Choroid plexus epithelial cell (primary cell): ENCODE measurements at places on chromosomes 4 and X.
A peak's percentile ranks its signal among the peaks of the same experiment; 100 is the strongest.

GRCh38 chr4:107740950-107741701 lies 21.1 kb upstream of the PAPSS1 start:
- DNase-seq: peak; percentile 85

- DNase-seq: peak; percentile 63
Observed at GRCh38 chr4:67746797-67747495, 7.2 kb downstream of the GNRHR start.

DNA sequence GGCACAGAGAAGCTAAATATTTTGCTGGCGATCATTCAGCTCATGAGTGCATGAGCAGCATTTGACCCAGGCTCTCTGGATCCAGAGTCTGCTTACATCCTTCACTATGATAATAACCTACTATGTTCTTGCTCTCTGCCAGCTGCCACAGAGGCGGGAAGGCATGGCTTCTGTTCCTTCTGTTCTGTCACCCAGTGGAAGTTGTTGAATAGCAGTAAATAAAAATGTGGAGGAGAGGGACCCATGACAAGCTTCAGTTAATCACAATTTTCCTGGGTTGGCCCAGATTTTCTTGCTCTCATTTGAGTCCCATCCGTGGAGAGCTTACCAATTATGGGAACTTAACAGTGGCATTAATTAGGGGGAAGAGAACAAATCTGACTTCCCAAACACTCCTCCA lies 250.1 kb upstream of the NOCT start:
- no peak for DNase-seq

GRCh38 chrX:84340968-84341367 lies 153.0 kb upstream of the RPS6KA6 start:
- DNase-seq: peak; percentile 42

DNA sequence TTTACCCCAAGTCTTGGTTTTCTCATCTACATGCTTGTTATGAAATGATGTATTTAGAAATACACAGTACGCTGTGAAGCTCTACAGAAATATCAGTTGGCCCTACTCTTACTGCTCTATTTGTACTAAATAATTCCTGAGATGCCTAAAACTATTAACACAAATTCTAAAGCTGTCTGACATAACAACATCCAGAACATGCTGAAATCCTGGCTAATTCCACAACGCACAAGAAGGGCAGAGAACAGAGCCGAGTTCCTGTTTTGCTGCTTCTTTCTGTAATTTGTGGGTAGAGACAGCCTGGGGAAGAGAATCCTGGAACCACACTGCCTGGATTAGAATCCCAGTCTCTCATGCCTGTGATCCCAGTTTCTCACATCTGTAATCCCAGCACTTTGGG lies 59.0 kb downstream of the ZNF827 start:
- peak; percentile 86 for DNase-seq

DNA sequence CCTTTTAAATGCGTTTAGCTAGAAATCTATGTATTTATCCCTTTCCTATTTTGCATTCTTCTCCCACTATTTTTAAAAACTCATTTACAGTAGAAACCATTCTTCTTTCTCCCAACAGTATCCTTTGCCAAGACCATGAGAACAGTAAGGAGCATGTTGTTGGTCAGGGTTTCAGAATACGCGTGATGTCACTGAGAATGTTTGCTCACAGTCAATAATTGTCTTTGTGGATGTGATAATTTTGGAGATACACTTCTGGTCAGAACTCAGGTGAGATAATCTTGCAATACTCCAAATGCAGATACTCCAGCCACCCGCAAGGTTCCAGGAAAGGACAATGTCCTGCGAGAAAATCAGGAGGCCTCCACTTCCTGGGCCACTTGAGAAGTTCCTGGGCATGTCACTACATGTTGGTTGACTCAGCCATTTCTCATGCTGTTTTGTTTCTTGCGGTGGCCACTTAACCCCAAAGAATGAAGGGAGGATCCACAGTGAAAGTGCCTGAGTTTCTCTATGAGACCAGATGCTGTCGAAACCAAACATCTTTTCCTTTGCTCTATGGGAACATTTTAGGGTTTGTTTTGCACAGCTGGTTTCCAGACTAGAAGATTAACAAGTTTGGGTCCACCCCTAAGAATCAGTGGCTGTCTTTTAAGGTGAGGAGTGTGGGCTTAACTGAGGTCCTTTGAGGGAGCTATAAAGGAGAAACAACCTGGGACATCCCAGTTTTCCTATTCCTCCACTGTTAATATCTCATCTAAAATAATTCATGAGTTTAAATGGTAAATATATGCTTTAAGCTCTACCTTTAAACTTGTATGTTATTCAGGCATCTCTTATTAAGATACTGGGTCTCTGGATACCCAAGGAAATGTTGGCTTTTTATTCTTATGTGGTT lies 116.0 kb downstream of the SOWAHB start:
- peak; percentile 97 for DNase-seq

DNA sequence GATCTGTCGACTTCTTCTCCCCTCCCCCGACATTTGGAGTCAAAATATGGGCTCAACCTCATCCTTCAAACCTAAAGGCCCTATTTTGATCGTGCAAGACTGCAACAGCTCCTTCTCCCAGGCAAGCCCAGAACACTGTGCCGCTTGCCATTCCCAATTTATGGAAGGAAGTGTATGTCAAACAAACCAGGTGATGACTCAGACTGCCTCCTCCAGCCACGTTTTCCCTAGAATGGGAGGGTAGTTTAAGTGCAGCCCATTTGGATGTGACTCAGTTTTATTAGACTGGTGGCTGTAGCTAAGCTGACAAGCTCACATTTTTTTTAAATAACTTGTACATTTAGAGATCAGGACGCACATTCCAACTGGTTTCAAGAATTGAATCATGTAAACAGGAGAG lies 570.4 kb upstream of the DIPK2B start:
- peak; percentile 78 for DNase-seq

DNA sequence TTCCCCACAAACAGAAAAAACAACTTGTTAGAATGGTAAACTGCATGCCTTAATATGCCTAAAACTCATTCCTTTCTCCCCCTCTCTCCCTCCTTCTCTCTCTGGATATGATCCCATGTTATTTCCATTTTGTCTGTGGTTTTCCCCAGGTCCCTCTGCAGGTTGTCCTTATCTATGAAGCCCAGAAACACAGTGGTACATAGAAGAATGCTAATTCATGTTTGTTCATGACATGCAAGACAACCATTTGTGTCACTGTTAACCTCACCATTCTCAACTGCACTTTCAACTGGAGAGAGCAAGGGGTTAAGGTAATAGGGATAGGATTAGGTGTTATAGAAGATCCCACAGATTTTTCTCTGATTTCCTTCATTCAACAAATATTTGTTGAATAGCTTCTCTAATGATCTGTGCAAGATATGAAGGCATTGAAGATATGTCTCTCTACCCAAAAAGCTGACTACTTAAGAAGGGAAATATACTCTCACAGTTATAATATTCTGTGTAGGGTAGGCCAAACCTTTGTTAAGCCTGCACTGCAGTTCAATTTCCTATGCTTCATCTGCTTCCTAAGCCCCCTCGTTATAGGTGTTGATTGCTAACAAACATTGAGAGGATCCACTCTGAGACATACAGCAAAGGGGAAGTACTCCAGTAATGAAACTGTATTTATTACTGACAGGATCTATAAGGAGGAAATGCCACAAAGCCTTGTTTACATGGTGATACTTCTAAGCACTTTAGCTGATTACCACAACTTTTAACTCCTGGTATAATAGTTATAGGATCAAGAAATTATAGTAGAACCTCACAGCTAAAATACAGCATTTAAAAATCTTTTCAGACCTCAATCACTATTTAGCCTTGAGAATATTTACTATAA lies 96.1 kb downstream of the FRYL start:
- DNase-seq: no peak

GRCh38 chr4:79296768-79297428 lies 29.0 kb downstream of the NAA11 start:
- no peak for DNase-seq

- peak; percentile 12 for DNase-seq
Observed at GRCh38 chrX:18833071-18833731, 125.8 kb downstream of the PPEF1 start.

DNA sequence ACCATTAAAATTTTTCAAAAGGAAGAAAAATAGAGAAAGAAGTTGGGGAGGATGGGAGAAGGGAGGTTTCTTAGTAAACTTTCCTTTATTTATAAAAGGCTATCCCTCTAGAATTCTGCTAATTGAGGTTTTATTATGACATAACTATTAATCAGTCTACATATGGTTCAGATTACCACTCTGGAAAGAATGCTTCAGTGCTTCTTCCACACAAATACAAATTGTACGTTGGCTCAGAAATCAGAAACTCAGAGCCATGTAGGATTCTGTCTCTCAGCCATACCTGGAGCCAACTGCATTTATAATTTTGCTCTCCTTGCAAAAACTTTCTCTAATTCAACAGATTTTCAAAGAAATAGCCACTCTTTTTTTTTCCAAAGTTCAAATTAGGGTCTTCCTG lies 37.1 kb downstream of the SRPX start:
- no peak for DNase-seq

GRCh38 chr4:2095236-2096072 lies 36.3 kb downstream of the NAT8L start:
- DNase-seq: no peak

DNA sequence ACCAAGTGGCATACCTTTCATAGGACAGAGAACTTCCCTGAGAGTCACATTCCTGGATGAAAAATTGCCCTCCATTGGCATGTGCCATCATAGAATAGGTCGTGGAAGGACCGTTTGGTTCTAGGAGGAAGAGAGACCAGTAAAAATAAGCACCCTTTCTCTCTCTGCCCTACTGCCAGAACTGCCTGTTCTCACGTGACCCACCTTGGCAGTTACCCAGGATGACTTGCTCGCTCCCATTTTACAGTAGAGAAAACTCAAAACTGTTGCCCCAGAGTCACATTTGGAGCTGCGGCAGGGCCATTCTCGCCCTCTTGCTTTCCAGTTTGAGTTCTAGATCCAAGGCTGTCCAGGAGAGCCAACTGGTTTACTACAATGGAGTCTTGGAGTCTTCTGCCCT lies 1.1 kb upstream of the NLGN3 start:
- peak; percentile 30 for DNase-seq
